KG1 (cell line): ENCODE measurements at places on chromosomes 3 and 15.

GRCh38 chr15:96358001-96358801 is 27.7 kb downstream of the NR2F2 start:
- no peak for DNase-seq

- no peak for DNase-seq
Observed at GRCh38 chr15:84904419-84904818, 20.0 kb downstream of the SLC28A1 start.

- DNase-seq: no peak
Observed at GRCh38 chr15:28899061-28899738, 13.4 kb downstream of the APBA2 start.

- DNase-seq: no peak
Observed at GRCh38 chr15:55037071-55037470, 159.7 kb downstream of the RSL24D1 start.

DNA sequence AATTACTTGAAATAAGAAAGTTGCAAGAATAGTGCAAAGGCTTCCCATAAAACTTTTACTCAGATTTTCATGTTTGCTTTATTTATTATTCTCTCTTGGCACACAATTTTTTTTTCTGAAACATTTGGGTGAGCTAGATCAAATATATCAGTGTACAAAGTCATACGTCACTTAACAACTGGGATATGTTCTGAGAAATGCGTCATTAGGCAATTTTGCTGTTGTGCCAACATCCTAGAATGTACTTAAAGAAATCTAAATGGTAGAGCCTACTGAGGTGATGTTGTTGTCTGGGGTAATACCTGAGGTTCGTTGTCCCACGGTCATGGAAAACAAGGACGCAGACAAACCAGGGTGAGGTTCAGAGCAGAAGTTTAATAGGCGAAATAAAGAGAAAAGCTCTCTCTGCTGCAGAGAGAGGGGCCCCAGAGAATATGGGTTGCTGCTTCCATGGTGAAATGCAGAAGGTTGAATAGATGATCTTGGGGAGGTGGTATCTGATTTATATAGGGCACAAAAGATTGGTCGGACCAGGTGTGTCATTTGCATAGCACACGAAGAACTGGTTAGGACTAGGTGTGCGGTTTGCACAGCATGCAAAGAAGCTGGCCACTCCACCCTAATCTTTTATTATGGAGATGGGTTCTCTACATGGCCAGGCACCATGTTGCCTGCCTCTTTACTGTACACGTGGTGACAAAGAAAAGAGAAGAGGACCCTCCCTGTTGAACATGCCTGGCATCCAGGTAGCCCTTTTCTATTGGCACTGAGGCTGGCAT is 8.8 kb upstream of the GRAMD1C start:
- DNase-seq: no peak

GRCh38 chr3:128011140-128011539 is 41.1 kb upstream of the SEC61A1 start:
- no peak for DNase-seq

DNA sequence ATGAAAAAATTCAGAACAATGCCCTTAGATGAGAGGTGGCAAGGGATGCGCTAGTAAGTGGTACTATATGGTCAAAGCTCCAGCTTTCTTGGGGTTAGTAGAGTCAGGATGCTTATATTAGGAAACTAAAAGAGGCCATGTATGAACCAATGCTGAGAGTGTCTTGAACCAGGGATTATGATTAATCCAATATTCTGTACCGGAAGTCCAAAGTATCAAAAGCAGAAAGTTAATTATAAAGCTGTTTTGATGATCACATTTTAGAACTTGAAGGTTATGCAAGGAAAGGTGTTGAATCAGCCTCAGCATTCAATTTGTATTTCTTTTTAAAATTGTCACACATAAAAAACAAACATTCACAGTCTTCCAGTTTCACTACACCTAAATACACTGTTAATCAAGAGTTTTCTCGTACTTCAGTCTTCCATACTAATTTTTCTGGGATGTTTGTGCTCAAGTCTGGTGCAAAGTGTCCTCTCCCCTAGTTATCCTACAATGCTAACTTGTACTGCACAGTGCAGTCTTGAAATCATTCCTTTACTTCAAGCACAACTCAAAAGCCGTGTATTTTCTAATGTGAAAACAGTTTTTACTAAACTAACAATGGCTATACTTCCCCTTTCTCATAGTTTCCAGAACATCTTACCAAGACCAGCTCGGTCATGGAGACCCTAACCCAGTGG is 10.7 kb upstream of the FAH start:
- no peak for DNase-seq

GRCh38 chr3:12484983-12485327 is 675 bp downstream of the TSEN2 start:
- DNase-seq: no peak

GRCh38 chr15:59528961-59529402 is 82.6 kb upstream of the GCNT3 start:
- DNase-seq: peak; percentile 44

DNA sequence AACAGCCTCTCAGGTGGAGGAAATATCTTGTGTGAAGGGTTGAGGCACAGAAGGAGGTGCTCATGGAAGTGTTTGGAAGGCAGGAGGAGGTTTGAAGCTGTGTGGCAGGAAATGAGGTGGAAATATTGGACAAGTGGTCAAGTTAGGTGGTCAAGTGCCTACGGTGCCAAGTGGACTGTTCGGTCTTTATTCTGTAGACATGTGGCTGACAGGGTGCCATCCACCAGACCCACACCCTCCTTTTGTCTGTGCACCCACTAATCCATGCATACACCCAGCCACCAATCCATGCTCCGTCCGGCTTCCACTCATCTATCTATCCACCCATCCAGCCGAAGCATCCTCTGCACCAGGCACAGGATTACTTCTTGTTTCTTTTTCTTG is 2.2 kb downstream of the SLC6A20 start:
- DNase-seq: no peak

GRCh38 chr3:77873598-77873997 is 833.7 kb downstream of the ROBO2 start:
- DNase-seq: no peak

DNA sequence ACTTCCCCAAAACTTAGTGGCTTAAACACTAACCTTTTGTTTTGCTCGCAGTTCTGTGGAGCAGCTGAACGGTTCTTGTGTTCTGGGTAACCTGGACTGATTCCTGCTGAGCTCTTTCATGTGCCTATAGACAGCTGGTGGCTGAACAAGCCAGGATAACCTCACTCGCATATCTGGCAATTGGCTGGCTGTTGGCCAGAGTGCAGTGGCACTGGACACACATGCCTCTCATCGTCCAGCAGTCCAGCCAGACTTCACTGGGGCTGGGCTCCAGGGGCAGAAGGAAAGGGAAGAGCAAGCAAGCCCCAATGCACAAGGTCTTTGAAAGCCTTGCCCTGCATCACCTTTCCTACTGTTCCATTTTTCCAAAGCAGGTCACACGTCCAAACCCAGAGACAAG is 53.6 kb upstream of the GATA2 start:
- no peak for DNase-seq

- no peak for DNase-seq
Observed at GRCh38 chr3:17775073-17775472, 32.6 kb upstream of the TBC1D5 start.

DNA sequence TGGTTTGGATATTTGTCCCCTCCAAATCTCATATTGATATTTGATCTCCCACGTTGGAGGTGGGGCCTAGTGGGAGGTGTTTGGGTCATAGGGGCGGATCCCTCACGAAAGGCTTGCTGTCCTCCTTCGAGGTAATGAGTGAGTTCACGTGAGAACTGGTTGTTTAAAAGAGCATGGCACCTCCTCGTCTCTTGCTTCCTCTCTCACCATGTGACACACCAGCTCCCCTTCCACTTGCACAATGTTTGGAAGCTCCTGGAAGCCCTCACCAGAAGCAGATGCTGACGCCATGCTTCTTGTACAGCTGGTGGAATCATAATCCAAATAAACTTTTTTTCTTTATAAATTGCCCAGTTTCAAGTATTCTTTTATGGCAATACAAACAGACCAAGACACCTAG is 38.6 kb downstream of the RFTN1 start:
- DNase-seq: no peak

GRCh38 chr3:171956181-171956683 is 83.1 kb upstream of the FNDC3B start:
- DNase-seq: no peak

DNA sequence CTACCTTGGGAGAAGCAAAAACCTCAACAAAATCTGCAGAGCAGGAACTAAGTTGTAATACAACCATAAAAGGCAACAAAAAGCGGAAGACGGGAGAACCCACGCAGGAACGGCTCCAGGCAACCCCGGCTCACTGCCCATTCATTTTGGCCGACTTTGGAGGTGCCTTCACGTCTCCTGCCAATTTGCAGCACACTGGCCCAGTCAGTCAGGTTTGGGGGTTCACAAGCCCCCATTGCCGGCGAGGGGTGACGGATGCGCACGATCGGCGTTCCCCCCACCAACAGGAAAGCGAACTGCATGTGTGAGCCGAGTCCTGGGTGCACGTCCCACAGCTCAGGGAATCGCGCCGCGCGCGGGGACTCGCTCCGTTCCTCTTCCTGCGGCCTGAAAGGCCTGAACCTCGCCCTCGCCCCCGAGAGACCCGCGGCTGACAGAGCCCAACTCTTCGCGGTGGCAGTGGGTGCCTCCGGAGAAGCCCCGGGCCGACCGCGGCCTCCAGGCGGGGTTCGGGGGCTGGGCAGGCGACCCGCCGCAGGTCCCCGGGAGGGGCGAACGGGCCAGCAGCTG is 463 bp downstream of the TERC start:
- no peak for DNase-seq

DNA sequence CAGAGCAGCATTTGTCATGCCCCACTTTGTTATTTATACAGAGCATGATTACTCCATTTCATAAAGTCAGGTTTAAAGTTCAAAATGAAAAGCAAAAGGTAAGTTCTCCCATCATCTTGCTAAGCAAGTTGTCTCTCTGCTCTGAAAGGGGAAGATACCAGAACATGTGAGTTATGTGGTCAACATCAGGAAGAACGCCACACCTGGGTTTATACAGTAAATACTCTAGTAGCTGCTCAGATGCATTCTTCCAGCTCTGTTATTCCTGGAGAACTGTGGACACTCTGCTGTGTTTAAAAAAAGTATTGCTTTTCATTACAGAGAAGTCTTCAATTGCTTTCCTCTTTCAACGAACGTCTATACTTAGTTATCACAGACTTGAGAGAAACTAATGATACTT is 145.7 kb downstream of the PLCL2 start:
- DNase-seq: no peak

DNA sequence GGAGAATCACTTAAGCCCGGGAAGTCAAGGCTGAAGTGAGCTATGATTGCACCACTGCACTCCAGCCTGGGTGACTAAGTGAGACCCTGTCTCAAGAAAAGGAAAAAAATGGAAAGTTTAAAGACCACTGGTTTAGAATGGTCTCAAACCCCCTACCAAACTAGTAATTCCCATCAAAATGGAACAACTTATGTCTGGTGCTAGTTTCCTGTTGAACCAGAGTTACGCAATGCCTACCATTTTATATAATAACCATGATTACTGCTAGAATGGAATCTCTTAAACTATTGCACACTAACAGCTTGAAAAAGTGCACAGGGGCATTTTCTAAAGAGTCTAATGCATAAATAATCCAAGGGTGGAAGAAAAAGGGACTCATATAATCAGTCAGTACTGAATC is 43.6 kb downstream of the DMXL2 start:
- no peak for DNase-seq
